Activated gamma-delta T cell (primary cell): ENCODE measurements at places on chromosomes 12 and 14.

DNA sequence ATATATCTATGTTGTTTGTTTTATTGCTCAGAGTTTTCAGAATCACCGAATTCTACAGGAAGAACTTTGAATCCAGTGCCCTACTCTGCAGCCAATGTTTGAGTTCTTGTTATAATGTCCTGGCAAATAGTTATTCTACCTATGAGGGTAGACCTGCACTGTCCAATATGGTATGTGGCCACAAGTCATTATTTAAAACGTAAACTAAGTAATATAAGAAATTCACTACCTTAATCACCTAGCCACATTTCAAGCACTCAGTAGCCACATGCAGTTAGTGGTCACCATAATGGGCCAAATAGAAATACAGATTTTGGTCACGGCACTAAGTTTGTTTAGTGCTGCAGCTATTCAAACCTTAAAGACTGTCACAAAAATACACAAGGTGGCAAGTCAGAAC, 26.4 kb downstream of the GNPTAB start:
- DNase-seq = no peak

GRCh38 chr12:49983892-49984291, 11.1 kb downstream of the AQP6 start:
- DNase-seq = no peak

GRCh38 chr14:88493392-88494185, 61.2 kb downstream of the PTPN21 start:
- no peak for DNase-seq

DNA sequence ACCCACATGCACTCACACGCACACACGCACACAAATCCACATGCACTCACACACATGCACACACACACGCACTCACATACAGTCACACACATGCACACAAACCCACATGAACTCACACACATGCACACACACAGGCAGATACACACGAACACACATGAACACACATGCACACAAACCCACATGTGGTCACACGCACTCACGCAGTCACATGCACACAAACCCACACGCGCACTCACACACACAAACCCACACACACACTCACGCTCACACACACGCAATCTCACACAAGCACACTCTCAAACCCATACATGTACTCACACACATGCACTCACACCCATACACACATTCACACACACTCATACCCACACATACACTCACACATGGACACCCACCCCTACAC, 61.5 kb downstream of the GALNT9 start:
- no peak for DNase-seq

DNA sequence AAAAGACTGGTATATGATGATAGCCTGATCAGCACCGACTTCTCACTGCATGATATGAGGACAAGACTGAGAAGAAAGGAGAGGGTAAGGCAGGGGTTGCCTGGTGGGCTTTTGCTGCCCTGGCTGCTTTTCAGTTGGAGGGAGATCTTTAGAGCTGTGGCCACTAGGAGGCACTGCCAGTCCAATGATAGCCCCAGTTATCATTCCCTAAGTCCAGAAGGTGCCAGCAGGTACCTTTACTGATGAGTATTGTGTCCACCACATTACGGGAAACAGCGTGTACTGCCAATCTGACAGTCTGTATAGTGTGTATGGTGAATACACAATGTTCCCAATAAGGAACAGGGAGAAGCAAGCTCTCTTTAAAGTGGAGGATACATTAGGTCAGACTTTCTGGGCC, 55.8 kb upstream of the CCDC175 start:
- DNase-seq = no peak

DNA sequence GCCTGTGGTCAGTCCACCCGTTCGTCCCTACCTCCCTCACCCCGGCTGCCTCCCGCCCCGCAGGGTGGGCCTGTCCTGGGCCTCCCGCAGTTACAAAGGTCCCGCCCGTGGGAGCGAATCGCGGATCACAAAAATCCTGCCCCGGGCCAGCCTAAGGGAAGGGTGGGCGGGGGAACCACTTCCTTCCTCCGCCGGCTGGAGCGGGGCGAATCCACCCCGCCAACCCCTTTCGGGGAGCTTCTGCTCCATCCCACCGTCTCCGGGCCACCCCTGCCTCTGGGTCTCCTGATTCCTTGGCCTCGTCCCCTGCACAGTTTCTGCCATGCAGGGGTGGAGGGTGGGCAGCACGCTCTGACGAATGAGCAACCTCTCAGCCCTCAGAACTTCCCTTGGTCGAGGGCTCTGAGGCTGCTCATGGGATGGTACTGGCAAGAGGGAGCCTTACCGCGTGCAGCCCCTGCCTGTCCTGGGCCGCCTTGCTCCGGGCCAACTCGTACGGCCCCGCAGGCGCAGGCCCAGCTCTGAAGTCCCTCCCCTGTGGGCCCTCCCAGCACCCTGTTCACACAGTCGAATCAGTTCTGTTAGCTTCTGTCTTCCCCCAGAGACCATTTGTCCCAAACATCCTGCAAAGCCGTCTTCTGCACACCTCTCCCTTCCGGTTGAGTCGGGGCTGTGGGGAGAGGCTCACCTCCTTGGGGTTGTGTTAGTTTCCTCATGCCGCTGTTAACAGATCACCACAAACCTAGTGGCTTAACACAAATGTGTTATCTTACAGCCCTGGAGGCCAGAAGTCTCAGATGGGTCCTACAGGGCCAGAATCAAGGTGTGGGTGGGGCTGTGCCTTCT, 589 bp upstream of the HVCN1 start:
- DNase-seq = peak; percentile 30

GRCh38 chr12:93376436-93377251, 1.1 kb upstream of the NUDT4 start:
- no peak for DNase-seq

- no peak for DNase-seq
Observed at GRCh38 chr12:20282401-20282800, 85.9 kb upstream of the PDE3A start.

GRCh38 chr12:41466300-41466699, 278.2 kb downstream of the PDZRN4 start:
- DNase-seq = no peak

DNA sequence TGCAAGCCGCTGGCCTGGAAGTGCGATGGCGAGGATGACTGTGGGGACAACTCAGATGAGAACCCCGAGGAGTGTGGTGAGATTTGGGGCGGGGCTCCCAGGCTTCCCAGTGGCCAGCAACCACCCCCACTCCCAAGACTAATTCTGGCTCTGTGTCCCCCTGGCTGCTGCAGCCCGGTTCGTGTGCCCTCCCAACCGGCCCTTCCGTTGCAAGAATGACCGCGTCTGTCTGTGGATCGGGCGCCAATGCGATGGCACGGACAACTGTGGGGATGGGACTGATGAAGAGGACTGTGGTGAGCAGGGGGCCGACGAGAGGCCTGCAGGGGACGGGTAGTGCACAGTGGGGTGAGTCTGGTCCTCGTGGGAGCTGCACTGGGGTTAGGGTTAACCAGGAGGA, 12.1 kb upstream of the NXPH4 start:
- DNase-seq = no peak

- DNase-seq = no peak
Observed at GRCh38 chr12:1448336-1448735, 146.0 kb downstream of the FBXL14 start.

DNA sequence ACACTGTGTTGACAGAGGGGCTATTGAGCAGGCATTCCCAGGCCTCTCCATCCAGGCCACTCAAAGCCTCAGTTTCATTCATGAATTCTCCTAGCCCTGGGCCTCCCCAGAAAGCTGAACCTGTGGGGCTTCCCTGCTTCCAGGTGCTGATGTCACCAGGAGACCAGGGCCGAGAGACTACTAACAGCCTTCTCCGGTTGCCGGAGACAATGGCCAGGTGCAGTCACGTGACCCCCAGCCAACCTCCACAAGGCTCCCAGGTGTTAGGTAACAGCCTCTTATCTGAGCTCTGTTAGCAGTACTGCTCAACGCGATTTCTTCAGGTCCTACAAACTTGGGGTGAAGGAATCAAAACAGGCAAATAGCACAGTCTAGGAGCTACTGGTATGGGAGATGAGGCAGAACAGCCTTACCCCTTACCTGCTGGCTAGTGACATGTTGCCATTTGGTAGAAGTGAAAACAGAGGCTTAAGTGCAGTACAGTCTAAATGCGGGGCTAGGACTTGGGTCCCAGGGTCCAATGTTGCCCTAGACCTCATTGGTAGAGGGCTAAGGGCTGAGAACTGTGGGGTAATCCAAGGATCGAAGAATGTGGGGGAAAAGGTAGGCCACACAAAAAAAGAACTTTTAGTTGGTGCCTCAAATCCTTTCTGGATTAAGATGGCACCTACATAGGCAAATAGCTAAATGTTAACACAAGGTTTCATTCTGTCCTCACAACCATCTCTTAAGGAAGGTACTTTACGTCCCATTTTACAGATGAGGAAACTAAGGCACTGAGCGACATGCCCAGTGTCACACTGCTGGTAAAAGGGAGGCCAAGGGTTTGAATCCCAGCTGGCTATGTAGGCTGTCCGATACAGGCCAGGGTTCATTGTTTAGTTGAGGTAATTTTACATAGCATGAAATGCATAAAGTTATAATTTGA, 3.8 kb downstream of the CCDC88C start:
- DNase-seq = no peak

DNA sequence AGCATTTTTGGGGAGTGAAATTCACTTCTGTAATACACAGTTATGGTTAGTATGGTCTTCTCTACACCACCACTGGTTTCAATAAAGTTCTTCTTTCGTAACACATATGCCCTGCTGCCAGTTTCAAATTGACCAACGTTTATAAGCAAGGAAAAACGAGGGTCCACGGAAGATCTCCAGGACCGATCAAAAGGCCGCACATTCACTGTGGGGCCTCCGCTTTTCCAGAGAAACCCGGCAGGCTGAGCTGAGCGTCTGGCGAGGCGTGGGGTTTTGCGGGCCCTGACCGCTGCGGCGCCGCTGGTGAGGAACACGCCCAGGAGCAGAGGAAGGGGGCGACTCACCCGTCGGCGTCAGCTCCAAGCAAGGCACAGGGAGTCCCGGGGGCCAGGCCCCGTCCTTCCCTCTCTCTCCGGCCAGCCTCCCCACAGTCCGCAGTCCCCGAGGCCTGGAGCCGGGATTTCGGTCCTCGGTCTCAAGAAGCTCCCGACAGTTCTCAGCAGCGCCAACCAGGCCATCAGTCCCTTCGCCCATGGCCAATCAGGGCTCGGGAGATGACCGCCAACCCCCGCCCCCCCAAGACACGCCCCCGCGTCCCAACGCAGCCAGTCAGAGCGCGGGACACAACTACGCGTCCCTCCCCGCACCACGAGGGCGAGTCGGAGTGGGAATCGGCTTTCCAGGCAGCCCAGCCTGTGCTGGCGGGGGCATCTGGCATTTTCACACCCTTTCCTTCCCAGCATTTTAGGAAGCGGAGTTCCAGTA, at the start of gene MTERF2:
Gene MTERF2 (minus strand): TSS at position 522 of the 765 bp plus-strand sequence. CDS start 8,432 bp downstream, outside the sequence.
- DNase-seq = peak; percentile 77

- DNase-seq = no peak
Observed at GRCh38 chr14:92596331-92596907, 82.8 kb downstream of the RIN3 start.

- DNase-seq = no peak
Observed at GRCh38 chr14:78921856-78922255, 751.7 kb downstream of the NRXN3 start.

DNA sequence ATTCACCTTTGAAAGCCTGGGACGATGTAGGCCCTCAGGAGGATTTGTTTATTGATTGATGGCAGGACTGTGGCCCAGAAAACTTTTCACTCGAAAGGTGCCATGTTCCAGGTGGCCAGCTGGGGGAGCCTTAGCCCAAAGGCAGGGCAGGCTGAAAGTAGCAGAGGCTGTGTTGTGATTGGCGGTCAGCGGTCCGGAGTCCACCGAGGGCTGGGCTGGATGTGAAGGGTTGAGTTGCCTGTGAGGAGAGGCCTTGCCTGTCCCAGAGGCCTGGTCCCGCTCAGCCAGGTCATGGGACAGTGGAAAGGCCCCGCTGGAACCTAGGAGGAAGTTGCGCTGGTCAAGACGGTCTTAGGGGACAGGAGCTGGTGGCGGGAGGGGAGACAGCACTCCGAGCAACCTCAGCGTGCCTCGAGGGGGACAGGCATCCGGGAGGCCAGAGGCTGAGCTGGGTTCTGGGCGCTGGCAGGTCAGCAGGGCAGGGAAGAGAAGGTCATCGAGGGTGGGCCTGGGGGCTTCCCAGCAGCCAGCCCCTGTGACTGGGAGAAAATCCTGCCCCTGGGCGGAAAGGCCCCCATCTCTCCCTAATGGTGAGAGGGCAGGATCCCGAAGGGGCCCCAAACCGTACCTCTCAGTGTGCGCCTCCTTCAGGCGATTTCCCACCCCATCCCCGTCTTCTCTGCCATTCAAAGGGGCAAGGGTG, 26.3 kb downstream of the CMA1 start:
- DNase-seq = no peak

GRCh38 chr12:101713059-101713682, 15.7 kb downstream of the CHPT1 start:
- DNase-seq = no peak

DNA sequence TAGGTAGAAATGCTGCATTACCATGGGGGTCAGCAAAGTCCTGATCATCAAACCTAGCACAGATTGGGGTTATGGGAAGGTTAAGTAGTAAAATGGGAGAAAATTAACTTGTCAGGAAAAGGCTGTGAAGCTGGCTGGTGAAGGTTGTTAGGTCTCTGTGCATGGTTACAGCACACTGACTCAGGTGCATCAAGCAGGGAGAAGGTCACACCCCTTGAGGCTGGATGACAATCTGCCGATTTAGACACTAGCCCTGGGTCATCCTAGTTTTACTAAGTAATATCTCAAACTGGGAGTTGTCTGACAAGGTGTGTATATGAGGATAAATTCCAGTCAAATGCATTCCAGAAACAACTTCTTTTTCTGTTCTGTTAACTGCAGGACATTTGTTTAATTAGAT, 271.1 kb upstream of the LRIG3 start:
- no peak for DNase-seq

GRCh38 chr14:94041551-94042346, 15.6 kb downstream of the OTUB2 start:
- no peak for DNase-seq

DNA sequence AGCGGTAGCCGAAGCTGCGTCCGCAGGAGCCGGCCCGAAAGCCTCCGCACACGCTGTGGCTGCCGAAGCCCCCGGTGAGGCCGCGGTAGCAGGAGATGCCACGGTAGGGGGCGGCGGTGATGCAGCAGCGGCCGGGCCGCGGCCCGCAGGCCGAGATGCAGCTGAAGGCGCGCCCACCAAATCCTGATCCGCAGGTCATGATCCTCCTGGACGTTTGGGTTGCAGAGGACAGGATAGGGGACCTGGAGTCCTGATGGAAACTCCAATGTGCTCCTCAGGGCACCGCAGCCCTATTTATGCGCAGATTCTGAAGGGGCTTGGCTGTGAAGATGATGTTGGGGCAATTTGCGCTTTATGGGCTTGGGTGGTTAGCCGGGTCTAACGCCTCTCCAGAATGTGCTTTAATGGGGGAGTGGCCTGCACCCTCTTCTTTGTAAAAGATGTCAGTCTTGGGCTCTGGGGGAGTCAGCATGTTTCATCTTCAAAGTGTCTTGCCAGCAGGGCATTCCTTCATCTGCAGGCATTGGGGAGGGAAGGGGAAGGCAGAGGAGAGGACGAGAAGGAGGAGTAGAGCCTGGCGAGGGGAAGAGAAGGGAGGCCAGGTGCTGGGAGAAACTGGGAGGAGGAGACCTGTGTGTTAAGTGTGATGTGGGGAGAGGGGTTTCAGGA, at the start of gene KRT81:
Gene KRT81 (minus strand): TSS at position 268 of the 669 bp plus-strand sequence. CDS start 69 bp downstream, at position 199.
- DNase-seq = no peak

GRCh38 chr14:43215524-43215923, 1291.6 kb downstream of the FSCB start:
- DNase-seq = no peak

GRCh38 chr12:89709995-89710872, 1.6 kb upstream of the ATP2B1 start:
- DNase-seq = no peak

- DNase-seq = no peak
Observed at GRCh38 chr12:92810370-92810769, 107.6 kb downstream of the PLEKHG7 start.
